ENCODE measurements at places on chromosomes 16 and 17.

- DNase-seq: no peak
These were observed 55.4 kb upstream of the NLK start for GRCh38 chr17:27986805-27987684.

DNA sequence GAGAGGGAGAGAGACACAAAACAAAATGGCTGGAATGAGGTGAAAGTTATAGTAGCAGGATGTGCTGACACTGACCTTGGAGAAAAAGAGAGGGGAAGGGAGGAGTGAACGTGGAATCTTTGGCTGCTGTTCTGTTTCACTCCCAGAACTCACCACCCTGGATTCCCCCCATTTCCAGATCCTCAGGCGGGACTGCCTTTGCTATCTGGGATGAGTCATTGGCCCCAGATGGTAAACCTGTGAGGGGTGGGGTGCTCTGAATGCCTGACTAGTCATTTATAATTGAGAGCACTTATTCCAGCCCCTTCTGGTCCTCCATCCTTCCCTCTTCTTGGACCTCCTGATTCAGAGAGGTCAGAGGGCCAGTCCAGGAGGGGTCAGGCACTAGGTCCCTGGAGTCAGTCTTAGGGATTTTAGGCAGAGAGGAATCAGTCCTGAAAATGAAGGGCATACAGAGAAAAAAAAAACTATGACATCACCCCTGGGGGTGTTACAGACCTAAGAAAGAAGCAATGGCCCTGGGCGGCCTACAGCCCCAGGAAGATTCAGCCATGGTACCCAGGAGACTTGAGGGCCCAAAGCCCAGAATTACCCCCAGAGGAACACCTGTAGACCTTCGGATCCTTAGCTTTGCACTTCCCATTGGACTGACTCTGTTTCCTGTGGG lies 2.2 kb upstream of the ZG16 start:
- no peak for DNase-seq

DNA sequence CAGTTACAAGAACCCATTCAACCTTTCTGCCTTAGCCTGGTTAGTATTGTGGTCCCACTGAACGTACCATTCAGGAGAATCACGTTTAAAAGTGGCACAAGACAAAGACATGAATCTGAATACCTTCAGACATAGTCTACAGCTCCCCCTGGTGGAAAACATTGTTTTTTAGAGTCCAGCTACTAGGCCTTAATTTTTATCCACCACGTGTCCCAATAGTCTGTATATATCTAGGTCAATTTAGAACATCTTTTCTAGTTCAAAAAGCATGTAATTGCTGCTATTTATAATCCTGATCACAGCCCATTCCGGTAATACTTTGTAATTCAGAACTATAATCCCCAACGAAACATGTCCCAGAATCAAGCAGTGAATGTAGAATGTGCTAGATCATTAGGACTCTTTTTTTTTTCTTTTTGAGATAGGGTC lies 13.7 kb upstream of the GUCY2D start:
- peak; percentile 73 for DNase-seq

DNA sequence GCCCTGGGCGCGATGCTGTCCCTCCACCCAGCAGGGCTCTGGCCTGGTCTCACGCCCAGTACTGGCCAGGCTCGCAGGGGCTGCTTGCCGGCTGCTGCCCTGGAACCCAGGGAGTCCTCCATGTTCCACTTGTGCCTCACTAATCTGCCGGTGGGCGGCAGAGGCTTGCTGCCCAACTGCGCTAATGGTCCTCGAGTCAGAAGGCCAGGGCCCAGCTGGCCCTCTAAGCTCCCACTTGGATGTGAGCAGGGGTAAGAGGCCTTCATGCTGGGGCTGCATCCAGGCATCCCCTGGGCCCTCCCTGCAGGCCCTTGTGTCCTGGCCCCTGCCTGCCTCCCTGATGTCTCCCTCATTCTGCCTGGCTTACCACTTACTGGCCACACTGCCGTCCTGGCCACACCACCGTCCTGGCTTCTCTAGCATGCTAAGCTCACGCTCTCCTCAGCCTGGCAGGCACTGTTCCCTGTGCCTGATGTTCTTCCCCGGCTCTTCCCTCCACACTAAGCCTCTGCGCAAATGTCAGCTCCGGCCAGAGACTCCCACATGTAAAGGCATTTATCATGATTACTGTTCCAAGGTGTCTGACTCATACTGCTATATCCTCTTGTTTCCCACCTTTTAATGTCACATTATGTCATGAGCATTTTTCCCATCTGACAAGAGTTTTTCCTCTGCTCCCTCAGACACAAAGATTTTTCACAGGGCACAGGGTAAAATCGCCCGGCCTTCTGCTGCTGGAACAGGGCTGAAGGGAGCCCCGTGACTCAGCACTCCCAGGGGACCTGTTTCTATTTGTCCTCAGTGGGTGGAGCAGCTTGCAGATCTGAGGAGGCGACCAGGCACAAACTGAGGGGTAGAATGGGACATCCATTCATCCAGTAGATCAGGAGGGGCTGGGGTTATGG lies 15.9 kb downstream of the B9D1 start:
- peak; percentile 45 for DNase-seq

DNA sequence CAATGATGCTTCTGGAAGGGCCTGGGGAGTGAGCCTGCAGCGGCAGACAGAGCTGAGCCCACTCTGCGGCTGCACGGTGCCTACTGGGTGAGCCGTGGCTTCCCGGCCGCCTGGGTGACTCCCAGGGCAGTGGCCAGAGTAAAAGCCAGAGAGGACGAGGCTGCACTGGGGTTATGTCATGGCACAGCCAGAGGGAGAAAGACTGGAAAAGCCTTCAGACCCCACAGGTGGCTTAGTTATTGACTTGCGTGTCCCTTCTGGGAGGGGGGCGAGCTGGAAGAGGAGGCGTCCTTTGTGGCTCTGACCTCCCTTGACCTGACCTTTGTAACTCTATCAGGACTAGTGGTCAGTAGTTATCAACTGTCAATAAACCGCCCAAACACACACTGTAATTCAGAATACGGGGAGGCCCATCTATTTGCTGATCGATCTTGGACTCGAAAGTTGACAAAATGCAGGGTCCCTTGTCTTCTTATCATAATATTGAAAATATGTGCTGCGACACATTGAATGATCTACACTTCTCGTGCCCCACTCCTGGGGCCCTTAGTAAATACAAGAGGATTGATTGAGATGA lies 385.9 kb upstream of the ZFHX3 start:
- no peak for DNase-seq

DNA sequence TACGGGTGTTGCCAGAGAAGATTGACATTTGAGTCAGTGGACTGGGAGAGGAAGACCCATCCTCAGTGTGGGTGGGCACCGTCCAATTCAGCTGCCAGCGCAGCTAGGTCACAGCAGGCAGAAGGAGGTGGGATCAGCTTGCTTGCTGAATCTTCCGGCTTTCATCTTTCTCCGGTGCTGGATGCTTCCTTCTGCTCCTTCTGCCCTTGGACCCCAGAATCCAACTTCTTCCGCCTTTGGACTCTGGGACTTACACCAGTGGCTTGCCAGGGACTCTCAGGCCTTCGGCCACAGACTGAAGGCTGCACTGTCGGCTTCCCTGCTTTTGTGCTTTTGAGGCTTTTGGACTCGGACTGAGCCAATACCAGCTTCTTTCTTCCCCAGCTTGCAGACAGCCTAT lies 46.1 kb upstream of the RPL38 start:
- DNase-seq: no peak

DNA sequence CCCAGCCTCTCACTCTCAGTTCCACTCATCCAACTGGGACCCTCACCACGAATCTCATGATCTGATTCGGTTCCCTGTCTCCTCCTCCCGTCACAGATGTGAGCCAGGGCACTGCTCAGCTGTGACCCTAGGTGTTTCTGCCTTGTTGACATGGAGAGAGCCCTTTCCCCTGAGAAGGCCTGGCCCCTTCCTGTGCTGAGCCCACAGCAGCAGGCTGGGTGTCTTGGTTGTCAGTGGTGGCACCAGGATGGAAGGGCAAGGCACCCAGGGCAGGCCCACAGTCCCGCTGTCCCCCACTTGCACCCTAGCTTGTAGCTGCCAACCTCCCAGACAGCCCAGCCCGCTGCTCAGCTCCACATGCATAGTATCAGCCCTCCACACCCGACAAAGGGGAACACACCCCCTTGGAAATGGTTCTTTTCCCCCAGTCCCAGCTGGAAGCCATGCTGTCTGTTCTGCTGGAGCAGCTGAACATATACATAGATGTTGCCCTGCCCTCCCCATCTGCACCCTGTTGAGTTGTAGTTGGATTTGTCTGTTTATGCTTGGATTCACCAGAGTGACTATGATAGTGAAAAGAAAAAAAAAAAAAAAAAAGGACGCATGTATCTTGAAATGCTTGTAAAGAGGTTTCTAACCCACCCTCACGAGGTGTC lies 26.6 kb downstream of the STH start:
- DNase-seq: no peak

- DNase-seq: no peak
These were observed 983 bp downstream of the VAT1L start for GRCh38 chr16:77789085-77790008.

GRCh38 chr16:26108836-26109505 lies 417.2 kb downstream of the HS3ST4 start:
- no peak for DNase-seq

DNA sequence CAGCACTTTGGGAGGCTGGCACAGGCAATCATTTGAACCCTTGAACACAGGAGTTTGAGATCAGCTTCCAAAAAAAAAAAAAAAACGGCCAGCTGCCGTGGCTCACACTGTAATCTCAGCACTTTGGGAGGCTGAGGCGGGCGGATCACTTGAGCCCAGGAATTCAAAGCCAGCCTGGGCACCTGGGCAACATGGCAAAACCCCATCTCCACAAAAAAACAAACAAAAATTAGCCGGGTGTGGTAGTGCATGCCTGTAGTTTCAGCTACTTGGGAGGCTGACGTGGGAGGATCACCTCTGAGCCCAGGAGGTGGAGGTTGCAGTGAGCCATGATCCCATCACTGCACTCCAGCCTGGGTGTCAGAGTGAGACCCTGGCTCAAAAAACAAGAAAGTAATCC lies 39.0 kb downstream of the GRB2 start:
- DNase-seq: no peak

DNA sequence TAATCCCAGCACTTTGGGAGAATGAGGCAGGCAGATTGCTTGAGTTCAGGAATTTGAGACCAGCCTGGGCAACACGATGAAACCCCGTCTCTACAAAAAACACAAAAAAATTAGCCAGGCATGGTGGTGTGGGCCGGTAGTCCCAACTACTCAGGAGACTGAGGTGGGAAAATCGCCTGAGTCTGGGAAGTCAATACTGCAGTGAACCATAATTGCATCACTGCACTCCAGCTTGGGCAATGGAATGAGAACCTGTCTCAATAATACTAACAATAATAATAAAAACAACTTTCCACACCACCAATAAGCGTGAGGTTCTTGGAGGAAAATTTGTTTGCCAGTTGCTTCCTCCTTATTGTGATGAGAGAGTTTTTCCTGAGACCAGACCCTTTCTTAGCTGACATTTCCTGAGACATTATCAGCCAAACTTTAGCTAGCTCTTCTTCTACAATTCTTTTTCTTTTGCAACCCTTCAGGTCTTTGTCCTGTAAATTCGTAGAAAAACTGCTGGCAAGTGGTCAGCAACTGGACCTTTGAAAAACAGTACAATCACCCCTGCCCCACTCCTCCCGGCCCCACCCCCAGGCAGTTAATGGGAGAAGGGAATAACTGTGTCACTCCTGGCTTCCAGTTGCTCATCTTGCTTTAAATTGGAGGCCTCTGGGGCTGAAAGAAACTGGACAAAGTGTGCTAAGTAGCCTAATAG lies 3.5 kb upstream of the EZH1 start:
- no peak for DNase-seq

Measured in fibroblast of the conjunctiva (primary cell).